ENCODE measurements at places on chromosomes 4 and X.

DNA sequence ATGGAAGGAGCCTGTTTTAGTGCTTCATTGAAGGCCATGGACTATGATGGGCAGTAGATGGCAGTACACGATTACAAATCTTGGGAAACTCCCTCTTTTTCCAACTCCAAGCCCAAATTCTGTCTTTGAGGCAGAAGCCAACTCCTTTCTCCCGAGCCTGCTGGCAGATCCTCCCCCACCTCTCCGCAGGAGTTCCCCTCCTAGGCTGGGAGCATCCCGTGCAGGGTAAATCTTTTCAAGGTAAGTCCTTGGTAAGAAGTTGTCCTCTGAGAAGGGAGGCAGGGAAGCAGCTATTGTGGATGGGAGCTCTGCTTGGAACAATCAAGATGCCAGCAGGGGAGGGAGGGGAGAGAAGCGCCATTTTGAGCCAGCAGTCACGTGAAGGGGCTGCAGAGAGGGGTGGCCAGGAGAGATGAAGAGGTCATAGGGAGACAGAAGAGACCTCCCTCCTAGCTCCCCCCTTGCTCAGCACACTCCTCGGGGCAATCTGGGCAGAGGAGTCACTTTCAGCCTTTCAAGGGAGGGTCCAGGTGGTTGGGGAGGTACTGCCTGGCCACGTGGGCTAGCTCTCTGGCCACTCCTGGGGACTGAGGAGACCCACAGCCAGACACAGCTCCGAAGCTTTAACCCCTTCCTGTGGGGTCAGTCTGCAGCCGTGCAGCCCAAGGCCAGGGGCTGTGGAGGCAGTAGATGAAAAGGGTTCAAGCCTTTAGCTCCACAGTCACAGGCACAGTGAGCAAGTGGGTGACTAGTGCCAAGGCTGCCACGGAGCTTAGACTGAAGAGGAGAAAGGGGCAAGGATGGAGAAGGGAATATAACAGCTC is 9.6 kb downstream of the CC2D2A start:
- DNase-seq, result peak; percentile 71

GRCh38 chrX:30713061-30713525 is 59.9 kb downstream of the GK start:
- peak; percentile 44 for DNase-seq

GRCh38 chr4:160175064-160175643 is 1072.3 kb downstream of the RAPGEF2 start:
- no peak for DNase-seq

- DNase-seq, result no peak
Observed at GRCh38 chrX:103727115-103727514, 16.4 kb downstream of the TMEM31 start.

GRCh38 chr4:82367438-82368097 is 6.2 kb downstream of the HNRNPD start:
- no peak for DNase-seq

GRCh38 chr4:108488865-108489264 is 131.5 kb upstream of the RPL34 start:
- DNase-seq, result no peak
